ENCODE measurements at places on chromosomes 13 and 19.
A peak's percentile ranks its signal among the peaks of the same experiment; 100 is the strongest.

GRCh38 chr13:48210178-48210577, 22.8 kb upstream of the ITM2B start:
- no peak for DNase-seq

DNA sequence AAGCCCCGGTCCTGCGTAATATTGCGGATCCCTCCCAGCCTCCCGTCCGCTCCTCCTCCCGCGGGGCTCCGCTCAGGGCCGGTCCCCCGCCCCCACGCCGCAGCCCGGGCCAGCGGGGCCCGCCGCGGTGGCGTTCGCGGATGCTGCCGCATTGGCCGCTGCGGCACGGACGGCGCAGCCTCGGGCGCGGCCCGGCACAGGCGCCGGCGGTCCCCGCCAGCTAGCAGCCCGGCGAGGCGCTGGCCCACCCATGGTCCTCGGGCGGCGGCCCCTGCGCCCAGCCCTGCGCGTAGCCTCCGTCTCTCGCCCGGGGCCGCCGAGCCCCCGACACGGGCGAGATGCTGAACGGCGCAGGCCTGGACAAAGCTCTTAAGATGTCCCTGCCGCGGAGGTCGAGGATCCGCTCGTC, at the start of gene ATP8A2:
Gene ATP8A2, plus strand, starts transcription at position 100 of the 409 bp plus-strand sequence. Its CDS starts 239 bp downstream, at position 339.
- DNase-seq, result no peak

DNA sequence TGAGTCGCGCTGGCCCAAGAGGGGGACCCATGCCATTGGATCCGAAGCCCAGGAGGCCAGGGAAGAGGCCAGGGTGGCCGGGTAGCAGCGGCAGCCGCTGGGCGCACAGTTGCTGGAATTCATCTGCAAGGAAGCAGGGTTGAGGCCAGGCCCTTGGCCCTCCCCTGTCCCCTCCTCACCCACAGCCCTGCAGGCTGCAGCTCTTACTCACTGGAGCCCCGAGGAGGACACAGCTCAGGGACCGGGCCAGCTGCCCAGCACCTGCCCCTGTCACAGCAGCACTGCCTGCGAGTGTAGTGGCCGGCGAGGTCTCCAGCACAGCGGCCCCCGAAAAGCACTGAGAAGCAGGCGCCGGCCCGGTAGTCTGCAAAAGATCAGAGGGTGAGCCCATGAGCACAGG, 11.2 kb downstream of the FBN3 start:
- DNase-seq, result no peak

GRCh38 chr19:56476651-56477428, at the start of gene ZNF667:
Gene ZNF667 (minus strand): TSS chr19:56477345. CDS start chr19:56462370, 14,975 bp downstream.
- peak; percentile 9 for DNase-seq

- DNase-seq, result no peak
Measured at GRCh38 chr19:953445-954271, 27.8 kb downstream of the ARID3A start.

GRCh38 chr19:54333586-54334298, 5.2 kb downstream of the LILRA4 start:
- no peak for DNase-seq

GRCh38 chr19:51203916-51204315, 21.0 kb upstream of the CD33 start:
- DNase-seq, result no peak

DNA sequence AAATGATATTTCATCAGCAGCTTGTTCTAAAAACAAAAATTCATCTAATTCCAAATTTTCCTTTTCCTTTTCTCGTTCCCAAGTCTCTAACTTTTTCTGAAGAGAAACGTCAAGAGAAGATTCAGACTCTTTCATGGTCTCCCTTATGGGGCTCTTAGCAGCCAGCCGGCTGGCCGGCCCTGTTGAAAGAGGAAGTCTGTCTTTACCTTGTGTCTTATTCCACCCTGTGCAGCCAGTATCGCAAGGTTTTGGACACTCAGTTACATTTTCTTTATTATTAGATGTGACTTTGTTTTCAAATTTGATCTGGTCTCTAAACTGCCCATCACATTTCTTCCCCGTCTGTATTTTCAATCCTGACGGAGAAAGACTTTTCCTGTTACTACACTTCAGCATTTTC, 142.3 kb downstream of the RNF17 start:
- DNase-seq, result no peak

- DNase-seq, result no peak
Measured at GRCh38 chr19:49120325-49120683, 960 bp downstream of the PPFIA3 start.

GRCh38 chr13:113559901-113560644, 24.5 kb upstream of the TFDP1 start:
- DNase-seq, result no peak

- DNase-seq, result no peak
Measured at GRCh38 chr13:110319397-110319773, 12.3 kb downstream of the COL4A2 start.

- no peak for DNase-seq
Measured at GRCh38 chr13:50521831-50522149, 321.7 kb downstream of the DLEU7 start.

- DNase-seq, result no peak
Measured at GRCh38 chr19:33281296-33281926, 20.9 kb downstream of the CEBPA start.

DNA sequence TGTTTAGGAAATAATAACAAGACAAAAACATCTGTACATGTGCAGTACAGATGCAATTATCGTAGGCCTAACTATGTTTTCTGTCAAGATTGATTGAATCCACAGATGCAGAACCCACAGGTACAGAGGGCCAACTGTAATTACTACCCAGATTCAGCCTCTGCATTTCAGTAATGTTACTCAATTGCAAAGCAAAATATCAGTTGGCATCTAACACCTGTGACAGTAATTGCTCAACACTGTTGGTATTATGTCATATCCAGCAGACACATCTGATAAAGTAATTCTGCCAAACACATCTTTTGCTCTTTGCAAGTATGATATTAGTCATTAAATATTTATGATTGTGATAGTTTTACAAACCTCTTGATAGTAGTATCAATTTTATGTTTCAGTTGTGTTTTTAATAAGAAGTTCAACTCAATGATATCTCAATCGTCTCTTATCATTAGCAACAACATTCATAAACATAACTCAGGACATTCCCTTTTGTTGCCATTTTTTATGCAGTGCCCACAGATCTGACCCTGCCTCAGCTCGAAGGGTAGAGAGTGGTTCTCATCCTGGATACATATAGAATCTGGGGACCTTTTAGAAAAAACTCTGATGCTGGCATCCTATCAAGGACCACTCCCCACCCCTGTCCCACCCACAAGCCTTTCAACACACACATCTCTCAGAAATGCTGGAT, 104.7 kb downstream of the MYCBP2 start:
- DNase-seq, result no peak

DNA sequence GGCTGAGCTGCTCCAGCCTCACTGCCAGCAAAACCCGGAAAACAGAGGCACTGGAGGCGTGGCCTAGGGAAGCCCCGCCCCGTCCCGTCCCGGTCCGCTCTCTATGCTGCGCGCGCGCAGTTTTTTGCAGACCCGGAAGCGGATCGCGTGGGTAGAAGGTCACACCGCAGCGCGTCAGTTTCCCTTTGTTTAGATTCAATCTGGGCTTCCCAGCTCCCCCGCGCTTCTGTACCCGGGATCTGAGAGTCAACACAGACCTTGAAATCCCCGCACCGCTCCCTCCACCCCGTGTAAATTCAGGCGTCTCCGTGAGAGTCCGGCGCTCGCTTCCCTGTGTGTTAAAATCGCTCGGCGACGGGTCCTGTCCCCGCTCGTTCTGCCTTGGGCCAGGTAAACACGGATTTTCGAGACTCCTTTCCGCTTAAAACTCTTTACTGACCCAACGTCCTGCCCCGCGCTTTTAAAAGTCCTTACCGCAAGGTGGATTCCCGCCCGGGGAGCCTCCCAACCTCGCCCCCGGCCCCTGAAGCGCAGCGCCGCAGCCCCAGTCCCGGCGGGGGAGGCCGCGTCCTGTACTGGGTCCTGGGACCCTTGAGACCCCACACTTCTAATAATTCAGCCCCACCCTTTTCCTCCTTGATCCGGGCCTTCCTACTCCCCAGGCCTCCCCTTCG, at the start of gene ZNF610:
Gene ZNF610, plus strand, starts transcription at position 127 of the 674 bp plus-strand sequence. CDS start 12,930 bp downstream, outside the sequence.
- DNase-seq, result peak; percentile 87

DNA sequence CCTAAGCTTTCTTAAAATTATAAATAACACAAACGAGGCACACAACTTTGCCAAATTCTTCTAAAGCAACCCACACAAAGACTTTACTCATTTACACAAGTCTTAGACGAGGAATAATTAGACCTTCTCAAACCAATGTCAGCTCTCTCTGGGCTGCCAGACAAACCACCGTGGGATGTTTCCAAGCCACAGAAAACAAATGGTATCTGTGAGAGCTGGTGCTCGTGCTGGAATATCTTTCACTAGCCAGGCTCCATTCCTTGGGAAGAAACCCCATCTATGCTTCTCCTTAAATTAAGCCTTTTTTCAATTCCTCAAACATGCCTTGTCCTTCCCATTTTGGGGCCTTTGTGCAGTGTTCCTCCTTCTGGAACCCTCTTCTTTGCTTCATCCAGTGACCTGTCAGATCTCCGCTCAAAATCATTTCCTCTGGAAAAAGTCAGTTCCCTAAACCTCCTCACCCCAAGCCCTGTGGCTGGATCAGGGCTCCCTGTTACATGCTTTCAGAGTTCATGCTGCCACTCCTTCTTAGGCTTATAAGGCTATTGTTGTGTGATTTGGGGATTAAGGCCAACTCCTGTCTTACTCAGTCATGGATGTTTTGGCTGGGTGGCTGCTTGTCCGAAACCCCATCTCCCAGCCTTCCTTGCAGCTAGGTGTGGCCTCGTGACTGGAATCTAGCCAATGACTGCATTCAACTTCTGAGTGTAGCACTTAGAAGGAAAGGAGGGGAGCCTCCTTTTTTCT, 64.2 kb upstream of the GTF2F2 start:
- no peak for DNase-seq

GRCh38 chr13:109655206-109655600, 131.2 kb downstream of the IRS2 start:
- no peak for DNase-seq

- peak; percentile 78 for DNase-seq
Measured at GRCh38 chr19:12666265-12667048, at the start of the genes MAN2B1 and WDR83. Gene MAN2B1 (minus strand): TSS chr19:12666742. CDS start chr19:12666701, 41 bp downstream. Gene WDR83 (plus strand): TSS chr19:12666807. CDS start chr19:12669791, 2,984 bp downstream.

DNA sequence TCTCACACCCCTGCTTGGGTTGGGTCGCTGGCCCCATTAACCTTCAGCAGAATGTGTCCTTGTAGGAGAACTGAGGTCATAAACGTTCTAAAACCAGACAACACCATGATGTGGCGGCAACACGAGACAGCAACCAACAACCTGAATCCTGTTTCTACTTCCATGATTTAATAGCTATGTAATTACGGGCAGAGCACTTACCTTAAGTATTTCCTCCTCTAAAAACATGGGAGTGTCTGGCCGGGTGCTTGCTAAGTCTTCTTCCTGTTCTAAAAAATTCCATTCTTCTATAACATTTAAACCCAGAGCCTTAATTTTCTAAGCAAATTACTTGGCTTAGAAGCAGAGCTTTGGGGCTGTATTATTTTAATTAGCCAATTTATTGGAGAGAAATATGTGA, 33.5 kb upstream of the IRS2 start:
- no peak for DNase-seq

DNA sequence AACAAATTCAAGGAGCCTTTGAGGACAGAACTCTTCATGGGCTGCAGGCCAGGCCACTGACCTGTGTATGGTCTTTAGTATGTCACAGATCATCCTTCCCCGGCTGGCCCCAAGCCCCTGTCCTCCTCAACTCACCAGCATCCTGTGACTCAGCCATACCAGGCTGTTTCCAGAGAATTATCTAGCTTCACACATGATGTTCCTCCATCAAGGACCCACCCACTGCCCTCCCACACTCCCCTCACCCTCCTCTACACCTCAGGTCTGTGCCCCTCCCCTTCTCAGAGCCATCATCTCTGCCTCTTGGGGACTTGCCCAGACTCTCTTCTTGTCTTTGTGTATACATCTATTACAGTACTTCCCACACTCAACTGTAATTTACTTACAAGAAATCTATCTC, 14.7 kb downstream of the DCT start:
- DNase-seq, result peak; percentile 14

DNA sequence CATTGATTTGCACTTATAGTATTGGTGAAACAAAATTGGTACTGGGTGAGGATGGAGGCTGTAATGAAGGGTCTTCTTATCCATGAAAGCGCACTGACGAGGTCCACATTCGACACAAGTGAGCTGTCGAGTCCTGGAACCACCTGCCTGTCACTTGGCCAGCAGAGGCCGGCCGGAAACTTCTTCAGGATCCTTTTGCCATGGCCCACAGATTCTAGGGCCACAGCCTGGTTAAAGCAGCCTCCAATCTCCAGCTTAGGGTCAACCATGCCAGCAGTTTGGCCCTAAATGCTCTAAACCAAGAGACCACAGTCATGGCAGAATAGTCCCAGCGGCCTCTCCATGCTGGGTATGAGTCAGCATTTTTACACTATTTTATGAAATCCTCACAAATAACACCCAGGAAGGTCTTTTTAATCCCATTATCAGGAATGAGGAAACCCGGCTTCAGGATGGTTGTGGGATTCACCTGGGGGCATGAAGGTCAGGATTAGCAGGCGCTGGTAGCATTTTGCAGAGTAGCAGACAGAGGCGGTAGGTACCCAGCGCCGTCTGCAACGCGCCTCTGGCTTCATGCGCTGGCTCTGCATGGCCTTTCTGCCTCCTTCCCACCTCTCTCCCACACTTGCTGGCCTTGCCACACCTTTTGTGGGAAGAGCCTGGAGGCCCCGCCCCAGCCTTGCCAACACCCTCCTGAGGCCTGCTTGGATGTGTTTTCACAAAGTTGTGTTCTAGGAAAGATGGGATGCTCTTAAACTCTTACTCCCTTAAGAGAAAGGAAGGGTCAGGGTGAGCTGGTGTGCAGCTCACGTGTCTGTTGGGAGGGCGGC, 15.2 kb downstream of the GAS6 start:
- no peak for DNase-seq

GRCh38 chr13:98786023-98786422, 33.6 kb upstream of the SLC15A1 start:
- no peak for DNase-seq

GRCh38 chr19:40521276-40521675, 54.5 kb downstream of the SPTBN4 start:
- no peak for DNase-seq

DNA sequence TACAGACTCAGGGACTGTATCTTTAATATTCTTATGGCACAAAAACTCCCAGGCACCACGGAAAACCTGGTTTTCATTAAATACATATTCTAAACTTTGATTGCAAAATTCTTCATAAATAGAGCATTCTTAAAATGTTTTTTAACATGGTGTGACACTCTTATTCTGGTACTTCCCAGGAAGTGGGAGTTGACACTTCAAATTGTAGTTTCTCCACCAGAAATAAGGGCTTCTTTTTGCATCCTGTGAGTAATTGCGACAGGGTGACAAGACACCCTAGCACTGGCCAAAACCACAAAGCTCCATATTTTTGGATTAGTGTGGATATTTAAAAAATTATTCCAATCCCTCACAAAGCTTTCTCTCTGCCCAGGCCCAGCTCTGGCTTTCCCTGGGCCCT, 43.6 kb upstream of the MTIF3 start:
- no peak for DNase-seq

DNA sequence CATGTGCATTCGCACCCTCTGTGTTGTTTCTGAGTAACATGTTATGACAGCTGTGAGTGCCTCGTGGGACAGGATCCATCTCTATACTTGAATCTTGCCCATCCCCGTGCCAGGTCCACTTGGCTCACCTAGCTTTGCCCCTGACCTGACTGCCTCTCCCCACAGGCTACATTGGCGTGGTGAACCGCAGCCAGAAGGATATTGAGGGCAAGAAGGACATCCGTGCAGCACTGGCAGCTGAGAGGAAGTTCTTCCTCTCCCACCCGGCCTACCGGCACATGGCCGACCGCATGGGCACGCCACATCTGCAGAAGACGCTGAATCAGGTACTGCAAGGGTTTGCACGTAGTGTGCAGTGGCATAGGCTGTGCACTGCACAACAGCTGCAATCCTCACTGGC, 53.2 kb downstream of the TMED1 start:
- no peak for DNase-seq

Data from activated CD4-positive, alpha-beta T cell treated with anti-CD3 and anti-CD28 coated beads for 4 hours (primary cell).